Dermis microvascular lymphatic vessel endothelial cell (primary cell): ENCODE measurements at places on chromosomes 6 and 20. TPM values are rescaled to one million over a fixed set of nuclear protein-coding genes. Genes with fewer than 3 reads are reported as not detected.

The LINC00237 gene
- total RNA-seq = under 0.01 TPM in 1 of 2 replicates, not detected in the other

The KCNB1 gene
- total RNA-seq = under 0.01 TPM in 1 of 2 replicates, not detected in the other

The MCHR2 gene
- not detected in 2 replicates for total RNA-seq

The DEFB115 gene
- total RNA-seq = not detected in 2 replicates

The MUC22 gene
- not detected in 2 replicates for total RNA-seq

The CLVS2 gene
- total RNA-seq = not detected in 2 replicates

The KIAA0408 gene
- not detected in 2 replicates for total RNA-seq
